A549 treated with CORT108297 at 1 μM for 4 hours (cell line): ENCODE measurements at places on chromosomes 4 and X. TPM values are rescaled to one million over a fixed set of nuclear protein-coding genes. Genes with fewer than 3 reads are reported as not detected.

The VCX3A gene
- total RNA-seq, result not detected in 5 replicates

The EXOSC9 gene
- 27.1 to 34.5 TPM (median 28.0 TPM) in 5 replicates for total RNA-seq

The APELA gene
- not detected in 5 replicates for total RNA-seq

The OPN1MW2 gene
- not detected in 5 replicates for total RNA-seq

The ALB gene
- not detected in 5 replicates for total RNA-seq

The UGT2B11 gene
- 0.05 to 0.16 TPM (median 0.07 TPM) in 5 replicates for total RNA-seq

The LRP2BP gene
- 0.08 to 0.18 TPM (median 0.10 TPM) in 5 replicates for total RNA-seq

The MTMR8 gene
- 0.30 to 0.89 TPM (median 0.49 TPM) in 5 replicates for total RNA-seq

The PTTG2 gene
- not detected in 5 replicates for total RNA-seq

The VSIG4 gene
- total RNA-seq, result not detected in 5 replicates

The CBLL2 gene
- not detected in 5 replicates for total RNA-seq

The FOXR2 gene
- total RNA-seq, result not detected in 5 replicates

The NEUROG2 gene
- total RNA-seq, result not detected in 5 replicates

The JADE3 gene
- 10.4 to 14.8 TPM (median 12.2 TPM) in 5 replicates for total RNA-seq

The MID2 gene
- total RNA-seq, result 5.5 to 8.6 TPM (median 7.3 TPM) in 5 replicates

The TLR3 gene
- 0.29 to 0.52 TPM (median 0.41 TPM) in 5 replicates for total RNA-seq

The KLHL4 gene
- 3.1 to 4.1 TPM (median 3.6 TPM) in 5 replicates for total RNA-seq

The NHSL2 gene
- 0.30 to 0.41 TPM (median 0.36 TPM) in 5 replicates for total RNA-seq

The NLGN3 gene
- 0.95 to 1.2 TPM (median 1.1 TPM) in 5 replicates for total RNA-seq

The NPNT gene
- 0.22 to 0.37 TPM (median 0.32 TPM) in 5 replicates for total RNA-seq

The SATL1 gene
- not detected in 5 replicates for total RNA-seq

The CXCR3 gene
- total RNA-seq, result 0.05 to 0.16 TPM in 2 of 5 replicates, not detected in the others

The TRMT44 gene
- total RNA-seq, result 4.9 to 7.0 TPM (median 6.9 TPM) in 5 replicates

The TKTL2 gene
- not detected in 5 replicates for total RNA-seq

The XG gene
- total RNA-seq, result 0.07 to 0.09 TPM in 2 of 5 replicates, not detected in the others

The CFP gene
- 0.37 to 0.84 TPM (median 0.42 TPM) in 5 replicates for total RNA-seq

The SPACA5 gene
- total RNA-seq, result not detected in 5 replicates

The MAGEB6 gene
- total RNA-seq, result 0.03 to 0.20 TPM (median 0.06 TPM) in 4 of 5 replicates, not detected in the other

The PRSS12 gene
- 0.24 to 0.41 TPM (median 0.28 TPM) in 5 replicates for total RNA-seq

The RTL3 gene
- not detected in 5 replicates for total RNA-seq

The GASK1B gene
- 0.34 to 0.62 TPM (median 0.39 TPM) in 5 replicates for total RNA-seq

The NEIL3 gene
- 11.2 to 14.4 TPM (median 13.0 TPM) in 5 replicates for total RNA-seq

The HEPH gene
- total RNA-seq, result not detected in 5 replicates

The PRRG3 gene
- not detected in 5 replicates for total RNA-seq

The FRMD7 gene
- not detected in 5 replicates for total RNA-seq

The TCEAL7 gene
- not detected in 5 replicates for total RNA-seq

The IGFBP7 gene
- total RNA-seq, result 206 to 336 TPM (median 240 TPM) in 5 replicates

The DMP1 gene
- not detected in 5 replicates for total RNA-seq

The PLA2G12A gene
- total RNA-seq, result 4.4 to 13.6 TPM (median 11.1 TPM) in 5 replicates

The NDP gene
- total RNA-seq, result not detected in 5 replicates

The PASD1 gene
- not detected in 5 replicates for total RNA-seq

The TMSB15C gene
- 0.09 to 0.28 TPM (median 0.15 TPM) in 5 replicates for total RNA-seq

The AKAP14 gene
- total RNA-seq, result not detected in 5 replicates

The CT55 gene
- total RNA-seq, result not detected in 5 replicates

The ENPP6 gene
- not detected in 5 replicates for total RNA-seq

The SLC16A2 gene
- total RNA-seq, result 24.3 to 31.4 TPM (median 25.6 TPM) in 5 replicates

The TCEAL9 gene
- total RNA-seq, result 82.9 to 166 TPM (median 88.1 TPM) in 5 replicates

The FAM53A gene
- 0.50 to 1.4 TPM (median 0.77 TPM) in 5 replicates for total RNA-seq
